ENCODE measurements at places on chromosomes 6 and 20.

GRCh38 chr6:68778356-68779020 lies 143.4 kb downstream of the ADGRB3 start:
- peak; percentile 2 for DNase-seq

- DNase-seq: no peak
Observed at GRCh38 chr20:8425016-8425415, 292.9 kb downstream of the PLCB1 start.

DNA sequence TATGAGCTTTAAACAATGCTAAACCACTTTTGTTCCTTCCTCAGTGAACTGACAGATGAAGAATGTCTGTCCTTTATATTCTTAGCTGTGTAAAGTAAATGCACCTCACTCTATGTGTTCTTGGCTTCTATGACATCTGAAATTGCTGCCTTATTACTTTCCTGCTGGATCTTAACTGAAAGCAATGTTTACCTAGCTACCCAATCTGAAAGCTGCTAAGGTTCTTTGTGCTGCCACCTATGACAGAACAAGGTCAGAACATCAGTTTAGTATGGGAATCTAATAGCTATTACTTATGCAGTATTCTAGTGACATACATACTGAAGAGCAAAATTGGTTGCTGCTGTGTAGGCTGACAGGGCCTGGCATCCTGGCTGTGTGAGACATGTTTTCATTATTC lies 444.1 kb downstream of the KHDRBS2 start:
- DNase-seq: no peak

DNA sequence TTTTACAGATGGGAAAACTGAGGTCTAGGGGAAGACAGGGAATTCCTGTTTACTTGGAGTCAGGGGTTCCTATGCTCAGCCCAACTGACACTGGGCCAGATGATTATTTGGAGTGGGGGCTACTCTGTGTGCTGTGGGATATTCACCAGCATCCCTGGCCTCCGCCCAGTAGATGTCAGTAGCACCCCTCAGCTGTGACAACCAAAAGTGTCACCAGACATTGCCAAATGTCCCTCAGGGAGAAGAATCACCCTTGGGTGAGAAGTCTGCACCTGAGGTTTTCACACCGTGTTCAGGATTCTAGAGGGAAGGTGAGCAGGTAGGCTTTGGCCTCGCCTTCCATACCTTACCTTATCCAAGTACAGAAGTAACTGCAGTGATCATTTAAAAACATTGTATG lies 27.6 kb downstream of the CDH26 start:
- no peak for DNase-seq

DNA sequence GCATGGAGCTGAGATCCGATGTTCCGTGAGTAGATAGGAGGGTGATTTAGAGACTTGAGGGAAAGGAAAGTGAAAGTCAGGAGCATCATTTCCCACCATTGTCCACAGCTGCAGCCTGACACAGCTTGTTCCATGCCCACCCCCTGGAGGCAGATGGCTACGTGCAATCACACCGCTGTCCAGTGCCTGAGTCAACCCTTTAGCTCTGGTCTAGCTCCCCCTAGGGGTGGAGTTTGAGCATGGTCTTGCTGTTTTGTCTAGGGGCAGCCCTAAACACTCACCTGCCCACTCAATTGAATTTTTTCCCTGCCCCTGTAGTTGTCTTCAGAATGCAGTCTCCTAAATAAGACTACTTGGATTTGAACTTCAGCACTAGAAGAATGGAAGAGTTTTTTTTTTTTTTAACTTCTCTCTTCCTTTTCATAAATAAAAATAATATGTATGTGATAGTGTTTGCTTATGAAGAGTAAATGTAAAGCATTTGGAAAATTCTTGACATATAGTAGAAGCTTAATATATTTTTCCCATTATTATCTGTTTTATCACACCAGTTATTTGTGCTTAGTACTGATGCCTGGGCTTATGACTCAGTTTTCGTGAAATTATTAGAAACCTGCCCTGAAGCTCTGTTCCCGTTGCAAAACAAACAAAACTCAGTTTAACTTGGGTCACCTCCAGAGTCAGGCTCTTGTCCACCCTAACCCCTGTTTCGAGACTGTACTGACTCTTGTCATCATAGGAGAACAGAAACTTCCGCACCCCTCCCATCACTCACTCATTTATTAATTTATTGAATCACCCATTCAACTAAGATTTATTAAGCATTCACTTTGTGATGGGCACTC lies 814.8 kb downstream of the MAFB start:
- DNase-seq: peak; percentile 76

- peak; percentile 7 for DNase-seq
Observed at GRCh38 chr6:141562186-141562811, 570.4 kb upstream of the GJE1 start.

GRCh38 chr6:1562171-1562955 lies 47.4 kb upstream of the FOXC1 start:
- no peak for DNase-seq

DNA sequence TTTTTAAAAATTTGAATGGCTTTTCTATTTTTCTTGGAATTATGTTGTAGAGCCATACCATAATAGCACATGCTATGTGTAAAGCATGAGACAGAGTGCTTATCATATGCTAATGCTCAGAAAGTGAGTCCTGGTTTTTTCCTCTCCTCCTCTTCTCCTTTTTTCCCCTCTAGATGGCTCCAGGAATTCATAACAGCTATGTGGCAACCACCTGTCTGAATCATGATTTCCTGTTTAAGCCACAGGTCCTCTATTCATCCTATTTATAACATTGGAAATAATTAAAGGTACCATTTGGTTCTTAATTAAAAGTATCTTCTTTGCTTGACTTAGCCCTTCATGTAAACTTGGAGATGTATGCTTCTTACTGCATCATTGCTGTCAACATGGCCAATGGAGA lies 260.0 kb upstream of the MAP3K7 start:
- no peak for DNase-seq

GRCh38 chr20:59823491-59824259 lies 109.8 kb downstream of the SYCP2 start:
- DNase-seq: no peak

DNA sequence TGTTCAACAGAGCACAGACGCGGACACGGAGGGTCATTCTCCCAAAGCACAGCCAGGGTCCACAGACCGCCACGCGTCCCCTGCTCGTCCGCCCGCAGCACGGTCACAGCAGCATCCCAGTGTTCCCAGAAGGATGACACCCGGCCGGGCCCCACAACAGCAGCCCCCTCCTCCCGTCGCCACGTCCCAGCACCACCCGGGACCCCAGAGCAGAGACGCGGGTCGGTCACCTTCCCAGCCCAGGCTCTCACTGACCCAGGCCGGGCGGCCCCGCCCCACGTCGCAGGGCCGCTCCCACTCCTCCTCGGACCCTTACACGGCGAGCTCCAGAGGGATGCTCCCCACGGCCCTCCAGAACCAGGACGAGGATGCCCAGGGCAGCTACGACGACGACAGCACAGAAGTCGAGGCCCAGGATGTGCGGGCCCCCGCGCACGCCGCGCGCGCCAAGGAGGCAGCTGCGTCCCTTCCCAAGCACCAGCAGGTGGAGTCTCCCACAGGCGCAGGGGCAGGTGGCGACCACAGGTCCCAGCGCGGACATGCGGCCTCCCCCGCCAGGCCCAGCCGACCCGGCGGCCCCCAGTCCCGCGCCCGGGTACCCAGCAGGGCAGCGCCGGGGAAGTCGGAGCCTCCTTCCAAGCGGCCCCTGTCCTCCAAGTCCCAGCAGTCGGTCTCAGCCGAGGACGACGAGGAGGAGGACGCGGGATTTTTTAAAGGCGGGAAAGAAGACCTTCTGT lies 64.3 kb downstream of the FNDC1 start:
- peak; percentile 70 for DNase-seq

GRCh38 chr6:139496654-139497344 lies 122.4 kb upstream of the CITED2 start:
- no peak for DNase-seq

- DNase-seq: no peak
Observed at GRCh38 chr6:18081025-18081668, 41.3 kb downstream of the NHLRC1 start.

DNA sequence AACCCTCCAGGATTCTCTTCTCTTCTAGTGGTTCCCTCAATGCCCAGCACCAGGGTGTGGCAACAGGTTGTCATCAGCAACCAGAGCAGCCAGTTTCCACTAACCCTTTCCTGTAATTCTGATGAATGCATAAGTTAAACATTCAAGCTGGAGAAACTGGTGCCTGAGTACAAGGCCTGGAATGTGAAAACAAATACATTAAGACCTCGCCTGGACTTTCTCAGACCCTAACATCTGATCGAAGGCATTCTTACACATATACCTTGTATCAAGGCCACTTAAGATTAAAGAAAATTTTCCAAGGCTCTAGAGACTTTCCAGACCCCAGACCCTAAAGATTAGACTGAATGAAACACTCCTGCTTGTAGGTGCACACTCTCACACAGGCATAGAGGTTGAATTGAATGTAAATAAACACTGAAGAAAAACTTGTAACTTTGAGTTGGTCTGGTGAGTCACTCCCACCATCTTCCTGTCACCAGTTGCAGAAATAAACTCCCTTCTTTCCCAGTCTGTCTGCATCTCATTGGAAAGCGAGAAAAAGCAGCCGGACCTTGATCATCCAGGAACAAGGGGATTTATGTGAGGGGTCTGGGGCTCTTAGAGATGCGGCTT lies 9.0 kb downstream of the LRP11 start:
- no peak for DNase-seq

DNA sequence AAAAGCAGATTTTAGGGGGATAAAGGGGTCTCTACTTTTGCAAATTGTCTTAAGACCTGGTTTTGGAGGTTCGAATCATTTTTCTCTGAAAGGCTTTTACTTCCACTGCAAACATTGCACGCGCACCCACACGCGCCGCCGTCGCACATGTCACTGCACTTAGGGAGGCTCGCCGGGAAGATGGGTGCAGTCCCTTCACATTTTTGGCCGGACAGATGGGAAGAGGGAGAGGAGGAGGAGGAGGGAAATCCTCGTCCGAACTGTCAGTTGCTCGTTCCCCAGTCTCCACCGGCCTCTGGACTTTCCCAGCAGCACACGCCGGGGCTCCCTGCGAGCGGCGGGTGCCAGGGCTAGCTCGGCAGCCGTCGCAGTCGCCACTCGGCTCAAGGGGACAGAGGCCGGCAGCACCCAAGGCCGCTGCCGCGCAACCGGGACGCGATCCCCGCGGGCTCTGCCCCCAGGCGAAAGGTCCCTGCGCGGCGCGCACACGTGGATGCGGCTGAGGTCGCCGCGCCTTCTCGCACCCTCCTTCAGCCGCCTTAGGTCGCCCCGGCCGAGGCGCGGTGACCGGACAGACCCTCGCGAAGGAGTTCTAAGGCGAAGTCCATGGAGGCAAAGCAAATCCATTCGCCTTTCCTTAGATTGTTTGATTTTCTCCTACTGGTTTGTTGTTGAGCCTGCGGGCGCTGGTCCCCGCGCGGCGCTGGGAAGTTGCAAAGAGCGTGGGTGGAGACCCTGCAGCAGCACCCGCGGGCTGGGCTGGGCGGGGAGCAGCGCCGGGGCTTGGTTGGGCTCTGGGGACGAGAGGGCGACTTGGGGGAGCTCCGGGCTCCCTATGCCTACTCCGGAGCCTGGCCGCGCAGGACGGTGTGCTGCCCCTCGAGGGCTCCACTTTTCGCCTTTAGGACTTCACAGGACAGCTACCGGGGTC lies 1.2 kb downstream of the MYB start:
- DNase-seq: no peak

DNA sequence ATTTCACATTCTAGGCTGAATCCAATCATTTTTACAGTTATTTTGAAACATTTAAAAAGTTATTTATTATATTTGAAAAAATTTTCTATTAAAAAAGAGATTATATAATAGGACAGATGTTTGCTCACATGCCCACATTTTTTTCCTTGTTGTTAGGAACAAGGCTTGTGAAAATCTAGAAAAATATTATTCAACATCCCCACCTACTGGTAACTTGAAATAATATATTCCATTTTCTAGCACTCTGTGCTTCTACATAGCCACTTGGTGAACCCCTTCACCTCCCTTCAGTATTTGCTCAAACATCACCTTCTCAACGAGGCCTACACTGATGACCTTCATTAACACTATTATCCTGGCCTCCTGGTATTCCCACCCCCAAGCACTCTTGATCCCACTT lies 18.3 kb upstream of the GPRC6A start:
- DNase-seq: no peak

DNA sequence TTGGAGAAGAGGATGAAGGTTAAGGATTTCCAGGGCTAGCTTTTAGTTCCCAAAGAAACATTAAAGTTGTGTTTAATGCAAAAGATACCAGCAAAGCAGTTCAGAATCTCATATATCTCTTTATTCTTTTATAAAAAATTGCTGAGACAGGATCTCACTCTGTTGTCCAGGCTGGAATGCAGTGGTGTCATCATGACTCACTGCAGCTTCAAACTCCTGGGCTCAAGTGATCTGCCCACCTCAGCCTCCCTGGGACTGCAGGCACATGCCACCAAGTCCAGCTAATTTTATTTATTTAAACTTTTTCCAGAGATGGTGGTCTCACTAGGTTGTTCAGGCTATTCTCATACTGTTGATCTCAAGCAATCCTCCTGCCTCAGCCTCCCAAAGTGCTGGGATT lies 41.1 kb upstream of the CAP2 start:
- no peak for DNase-seq

DNA sequence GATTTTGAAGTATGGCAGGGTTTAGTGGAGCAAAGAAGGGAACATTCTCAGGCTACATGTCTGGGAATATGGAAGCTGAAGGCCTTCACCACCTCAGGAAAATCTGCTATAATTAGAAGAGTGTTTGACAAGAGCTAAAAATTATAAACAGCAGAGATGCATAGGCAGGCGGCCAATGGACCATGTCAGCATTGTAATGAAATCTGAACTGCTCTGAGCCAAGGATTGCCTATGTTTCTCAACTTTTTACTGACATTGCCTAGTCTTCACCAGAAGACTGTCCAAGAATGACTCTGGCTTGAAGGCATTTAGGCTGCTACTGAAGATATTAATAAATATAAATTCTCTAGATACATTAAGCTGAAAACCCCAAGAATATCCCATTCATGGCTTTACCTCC lies 84.1 kb downstream of the C6orf52 start:
- no peak for DNase-seq

DNA sequence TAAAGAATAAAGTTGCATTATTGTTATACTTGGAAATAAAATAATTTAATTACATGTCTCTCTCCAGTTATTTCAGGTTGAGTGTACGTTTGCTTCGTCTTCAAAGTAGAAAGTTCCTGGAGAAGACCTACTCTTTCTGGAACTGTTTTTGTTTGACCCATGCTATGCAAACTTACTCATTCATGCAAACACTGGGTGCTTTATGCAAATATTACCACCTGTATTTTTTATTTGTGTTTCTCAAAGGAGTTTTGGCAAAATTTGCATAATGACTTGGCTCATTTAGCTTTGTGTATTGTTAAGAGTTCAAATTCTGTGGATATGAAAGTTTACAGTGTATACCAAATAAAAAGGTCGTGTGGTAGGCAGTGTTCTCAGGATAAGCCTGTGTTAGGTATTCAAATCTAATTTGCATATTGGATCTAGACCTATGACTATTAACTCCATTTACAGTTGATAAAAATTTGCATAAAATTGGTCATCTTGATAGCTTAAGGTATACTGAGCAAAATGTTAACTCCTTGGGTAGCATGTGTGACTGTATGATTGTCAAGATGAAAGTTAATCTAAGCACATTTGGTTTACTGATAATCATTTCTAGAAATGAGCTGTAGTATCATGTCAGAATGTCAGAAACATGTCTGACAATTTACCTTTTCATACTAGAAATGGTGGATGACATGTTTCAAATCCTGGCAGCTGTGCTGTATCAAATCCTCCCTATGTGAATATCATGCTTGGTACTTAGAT lies 65.2 kb downstream of the CDKAL1 start:
- no peak for DNase-seq

- DNase-seq: no peak
Observed at GRCh38 chr20:38450412-38450975, 15.4 kb upstream of the SNHG17 start.

Data from body of pancreas (tissue), 4 donors.